ENCODE measurements at places on chromosomes 2 and 18.

- no peak for DNase-seq
These were observed 650 bp downstream of the ACKR3 start for GRCh38 chr2:236570081-236570868.

- no peak for DNase-seq
These were observed 124.8 kb upstream of the LINC00305 start for GRCh38 chr18:64273724-64274123.

DNA sequence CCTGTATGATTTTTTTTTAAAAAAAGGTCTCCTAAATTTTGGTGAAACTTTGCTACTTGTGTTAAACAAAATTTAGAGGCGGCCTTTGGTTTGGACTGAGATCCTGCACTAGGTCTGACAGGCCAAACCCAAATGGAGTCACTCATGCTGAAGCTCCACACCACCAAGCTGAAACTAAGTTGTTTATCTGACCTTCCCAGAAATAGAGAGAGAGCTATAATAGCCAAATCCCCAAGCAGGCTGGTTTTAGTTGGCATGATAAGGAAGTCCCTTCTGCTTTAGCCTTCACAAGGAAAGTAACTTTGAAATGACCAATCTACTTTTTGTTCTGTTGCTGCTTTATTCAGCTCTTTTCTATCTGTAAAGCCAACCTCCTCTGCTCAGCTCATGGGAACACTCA is 17.1 kb upstream of the THUMPD2 start:
- DNase-seq: no peak

DNA sequence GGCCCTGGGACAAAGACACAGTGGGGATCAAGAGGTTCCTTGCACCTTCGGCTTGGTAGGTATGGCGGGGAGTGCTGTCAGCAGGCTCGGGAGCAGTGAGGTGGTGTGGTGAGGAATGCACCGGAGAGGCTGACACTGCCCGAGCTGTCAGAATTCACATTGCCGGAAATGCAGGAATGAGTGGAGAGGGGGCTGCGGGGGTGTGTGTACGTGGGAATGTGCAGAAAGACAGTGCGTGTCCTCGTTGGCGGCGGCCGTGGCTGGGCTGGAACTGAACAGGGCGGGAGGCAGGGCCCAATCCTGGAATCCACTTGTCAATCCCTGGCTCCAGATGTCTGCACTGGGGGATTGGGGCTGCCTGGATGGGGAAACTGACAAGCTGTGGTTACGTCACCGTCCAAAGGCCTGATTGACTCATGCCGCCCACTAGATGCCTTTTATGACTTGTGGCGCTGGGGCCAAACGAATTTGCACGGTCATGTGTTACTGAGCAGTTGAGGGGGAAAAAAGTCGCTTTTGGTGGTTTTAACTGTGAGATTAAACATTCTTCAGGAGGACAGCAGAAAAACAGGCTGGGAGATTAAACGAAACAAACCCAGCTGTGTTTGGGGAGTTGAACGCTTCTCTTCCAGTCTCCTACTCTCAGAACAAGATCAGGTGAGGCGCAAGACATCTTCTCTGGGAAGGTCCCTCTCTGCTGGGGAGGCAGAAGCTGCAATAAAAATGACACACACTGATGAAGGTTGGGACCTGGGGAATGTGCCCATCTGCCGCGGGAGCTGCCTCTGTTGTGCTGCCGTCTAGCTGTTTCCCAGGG is 189.4 kb upstream of the GLI2 start:
- peak; percentile 89 for DNase-seq

GRCh38 chr2:66522611-66523376 is 87.9 kb downstream of the MEIS1 start:
- DNase-seq: no peak

- no peak for DNase-seq
These were observed 42.0 kb upstream of the EDAR start for GRCh38 chr2:109030870-109031475.

GRCh38 chr2:16375981-16376380 is 289.7 kb downstream of the CYRIA start:
- no peak for DNase-seq

DNA sequence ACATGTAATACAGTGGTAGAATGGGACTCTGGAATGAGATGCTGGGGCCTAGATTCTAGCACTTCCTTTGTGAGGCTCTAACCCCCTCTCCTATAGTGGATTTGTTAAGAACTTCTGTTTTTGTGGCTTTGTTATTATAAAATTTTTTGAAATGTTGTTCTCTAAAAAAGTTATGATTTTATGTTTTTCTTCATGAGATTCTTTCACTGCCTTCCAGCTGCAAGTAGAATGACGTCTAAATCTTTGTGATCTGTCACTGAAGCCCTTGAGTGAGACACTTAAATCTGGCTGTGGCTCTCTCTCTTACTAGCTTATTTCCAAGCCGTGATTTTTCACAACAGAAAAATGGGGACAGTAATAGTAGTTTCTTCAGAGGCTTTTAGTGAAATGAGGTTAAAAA is 1.6 kb downstream of the CASP8 start:
- DNase-seq: no peak

DNA sequence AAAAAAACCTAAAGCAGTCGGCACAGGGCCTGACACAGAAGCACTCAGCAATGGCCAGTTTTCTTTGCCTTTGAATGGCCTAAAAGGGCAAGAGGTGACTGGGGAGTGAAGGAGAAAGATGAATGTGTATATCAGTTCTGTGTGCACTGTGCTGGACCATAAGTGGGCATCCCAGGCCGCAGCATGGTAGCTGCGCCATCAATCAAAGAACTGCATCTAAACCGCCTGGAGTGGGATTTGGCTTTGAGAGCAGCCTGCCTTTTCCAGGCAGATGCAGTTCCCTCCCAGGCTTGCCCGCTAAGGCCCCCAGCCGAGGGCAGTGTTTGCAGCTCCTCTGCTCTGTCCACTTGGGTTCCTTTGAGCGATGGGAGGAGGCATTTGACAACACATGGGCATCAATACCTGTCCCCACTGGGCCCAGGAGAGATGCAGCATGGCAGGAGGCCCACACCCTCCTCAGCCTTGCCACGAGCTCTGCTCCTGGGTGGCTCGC is 144.1 kb downstream of the FAM210A start:
- no peak for DNase-seq

DNA sequence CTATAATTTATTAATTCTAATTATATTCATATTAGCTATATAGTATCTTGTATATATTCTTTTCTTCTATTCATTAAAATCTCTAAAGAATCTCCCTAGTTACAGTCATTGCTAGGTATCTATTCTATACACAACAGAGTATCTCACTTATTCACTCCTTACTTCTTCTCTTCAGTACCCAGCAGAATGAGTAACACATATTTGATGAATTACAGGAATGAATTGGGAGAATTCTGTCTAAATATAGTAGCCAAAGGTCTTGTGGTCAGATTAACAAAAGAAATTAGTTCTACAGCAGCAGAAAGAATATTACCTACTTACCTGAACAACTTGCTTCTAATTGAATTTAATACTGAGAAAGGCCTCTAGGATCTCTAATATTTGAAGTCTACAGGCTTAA is 758.0 kb upstream of the ZEB2 start:
- DNase-seq: no peak

- DNase-seq: no peak
These were observed 25.6 kb downstream of the DNMT3A start for GRCh38 chr2:25316101-25316500.

DNA sequence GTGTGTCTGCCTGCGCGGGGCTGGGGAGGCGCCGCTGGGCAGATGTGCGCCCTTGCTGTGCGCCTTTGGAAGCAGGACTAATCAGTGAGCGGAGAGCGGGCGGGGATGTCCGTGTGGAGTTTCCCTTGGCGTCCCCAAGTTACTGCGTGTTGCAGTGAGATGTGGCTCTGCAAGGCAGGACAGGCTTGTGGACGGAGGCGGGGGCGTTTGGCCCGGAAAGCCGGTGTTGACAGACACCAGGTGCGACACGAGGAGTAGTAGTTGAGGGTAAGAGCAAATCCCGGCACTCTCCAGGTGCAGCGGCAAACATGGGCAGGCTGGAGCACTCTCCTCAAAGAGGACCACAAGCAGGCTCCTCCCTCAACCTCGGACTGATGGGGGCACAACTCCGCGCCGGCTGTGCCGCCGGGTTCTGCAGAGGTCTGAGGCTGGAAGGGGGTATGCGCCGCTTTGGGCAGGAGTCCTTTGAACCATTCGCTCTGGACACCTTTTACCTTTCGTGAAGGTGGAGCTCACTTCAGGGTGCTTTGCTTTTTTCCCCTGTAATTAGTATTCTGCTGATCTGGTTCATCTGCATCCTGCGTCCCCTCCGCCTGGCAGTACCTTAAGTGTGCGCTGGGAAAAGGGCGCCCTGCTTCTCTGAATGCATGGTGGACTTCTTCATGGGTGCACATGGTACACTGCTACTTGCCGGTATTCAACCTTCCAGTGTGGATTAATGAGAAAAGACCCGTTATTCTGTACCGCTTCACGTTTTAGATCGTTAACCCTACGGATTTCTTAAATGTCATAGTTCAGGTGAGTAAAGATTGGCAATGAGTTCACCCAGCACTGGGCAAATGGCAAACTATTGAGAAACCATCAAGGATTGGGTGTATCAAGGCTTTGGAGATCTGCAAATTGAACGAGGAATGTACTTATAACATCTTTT is 608 bp downstream of the CDH7 start:
- DNase-seq: no peak

GRCh38 chr2:33221046-33221784 is 255.2 kb upstream of the RASGRP3 start:
- no peak for DNase-seq

GRCh38 chr2:191180276-191180675 is 29.5 kb upstream of the STAT4 start:
- DNase-seq: no peak

- DNase-seq: no peak
These were observed 215.0 kb upstream of the LRATD1 start for GRCh38 chr2:14417551-14417950.

- DNase-seq: no peak
These were observed 20.3 kb downstream of the SALL3 start for GRCh38 chr18:78999939-79000338.

- no peak for DNase-seq
These were observed 147.0 kb upstream of the ALPP start for GRCh38 chr2:232231554-232231953.

DNA sequence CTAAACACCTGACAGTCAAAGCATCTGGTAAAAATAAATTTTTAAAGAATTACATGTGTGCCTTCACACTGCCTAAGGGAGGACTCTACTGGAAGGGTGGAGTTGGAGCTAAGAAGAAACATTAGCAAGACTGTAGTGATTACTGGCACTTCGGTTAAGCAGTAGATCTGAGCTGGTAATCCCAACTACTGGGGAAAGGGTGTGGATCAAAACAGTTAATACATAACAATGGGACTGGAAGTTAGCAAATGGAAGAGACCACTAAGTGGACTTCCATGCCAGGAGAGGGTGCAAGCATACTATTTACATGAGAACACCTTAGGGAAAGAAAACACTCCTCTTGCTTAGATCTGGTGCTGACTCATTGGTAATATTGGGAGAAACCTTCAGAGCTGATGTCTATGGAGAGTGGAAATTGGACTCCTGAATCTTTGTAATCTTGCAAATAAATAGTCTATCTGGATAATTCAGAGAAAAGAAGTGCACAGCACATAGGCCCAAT is 519.6 kb upstream of the LINC00305 start:
- no peak for DNase-seq

DNA sequence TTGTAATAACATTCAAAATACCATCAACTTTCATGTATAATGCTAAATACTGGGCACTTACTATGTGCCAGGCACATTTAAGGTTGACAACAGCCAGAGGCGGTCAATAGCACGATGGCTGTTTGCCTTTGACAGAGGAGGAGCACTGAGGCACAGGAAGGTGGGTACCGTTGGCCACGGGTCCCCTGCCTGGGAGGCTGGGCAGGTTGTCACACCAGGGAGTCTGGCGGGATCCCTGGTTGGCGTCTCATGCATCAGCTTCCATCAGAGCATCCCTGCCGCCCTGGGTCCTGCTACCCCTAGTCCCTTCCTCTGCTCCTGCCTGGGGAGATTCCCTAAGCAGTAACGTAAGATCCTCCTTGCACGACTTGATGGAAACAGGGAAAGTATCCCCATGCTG is 19.4 kb downstream of the ALLC start:
- DNase-seq: no peak

- no peak for DNase-seq
These were observed 27.2 kb downstream of the TMEM177 start for GRCh38 chr2:119706221-119706620.

DNA sequence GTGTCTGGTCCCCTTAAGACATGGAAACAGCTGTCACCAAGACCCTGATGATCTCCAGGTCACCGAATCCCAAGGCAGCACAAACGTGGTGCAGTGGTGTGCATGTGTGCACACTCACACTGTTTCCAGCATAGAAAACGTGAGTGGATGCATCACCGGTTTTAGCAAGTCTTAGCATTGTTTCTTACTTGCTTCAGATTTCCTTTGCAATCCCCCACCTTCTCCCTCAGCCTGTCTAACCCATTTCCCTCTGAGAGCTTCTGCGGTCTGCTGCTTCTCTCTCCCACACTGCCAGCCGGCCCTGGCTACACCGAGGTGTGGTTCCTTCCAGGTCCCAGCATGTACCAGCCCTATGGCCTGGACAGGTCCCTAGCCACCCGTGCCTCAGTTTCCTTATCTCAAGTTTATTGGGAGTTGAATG is 343.4 kb upstream of the HS6ST1 start:
- DNase-seq: no peak

GRCh38 chr2:848099-848498 is 102.5 kb upstream of the SNTG2 start:
- no peak for DNase-seq

GRCh38 chr2:128504246-128505149 is 185.8 kb upstream of the HS6ST1 start:
- no peak for DNase-seq

DNA sequence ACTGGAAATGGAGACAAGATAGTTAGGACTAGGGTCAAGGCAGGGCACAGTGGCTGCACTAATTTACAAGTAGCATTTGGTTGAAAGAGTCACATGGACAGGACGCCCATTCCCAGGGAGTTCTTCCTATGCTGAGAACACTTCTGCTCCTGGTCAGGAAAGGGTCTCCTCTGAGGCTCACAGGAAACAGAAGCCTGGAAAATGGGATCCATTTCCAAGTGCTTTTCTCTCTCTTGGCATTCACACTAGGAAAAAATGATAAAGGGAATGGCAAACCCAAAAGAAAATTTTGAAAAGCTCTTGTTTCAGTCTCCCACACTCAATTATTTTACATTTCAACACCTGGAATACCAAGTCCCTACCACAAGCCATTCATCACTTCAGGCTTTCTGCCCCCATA is 88.7 kb downstream of the COBLL1 start:
- DNase-seq: no peak

Measured in amniotic stem cell (primary cell).